H9 (cell line): ENCODE measurements at places on chromosomes 3 and 15. TPM values are rescaled to one million over a fixed set of nuclear protein-coding genes. Genes with fewer than 3 reads are reported as not detected.

DNA sequence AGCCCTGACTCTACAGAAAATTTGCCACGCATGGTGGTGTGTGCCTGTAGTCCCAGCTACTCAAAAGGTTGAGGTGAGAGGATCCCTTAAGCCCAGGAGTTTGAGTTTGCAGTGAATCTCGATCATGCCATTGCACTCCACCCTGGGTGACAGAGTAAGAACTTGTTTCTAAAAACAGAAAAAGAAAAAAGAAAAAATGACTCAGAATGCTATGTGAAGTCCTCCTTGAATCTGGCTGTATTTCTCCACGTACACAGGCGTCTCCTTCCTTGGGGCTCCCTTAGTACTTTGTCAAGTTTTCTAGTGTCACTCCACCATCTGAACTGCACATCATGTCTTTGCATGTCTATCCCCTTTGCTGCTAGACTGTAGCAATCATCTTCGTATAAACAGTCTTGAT, 104.4 kb downstream of the LMLN start:
- no peak for DNase-seq

DNA sequence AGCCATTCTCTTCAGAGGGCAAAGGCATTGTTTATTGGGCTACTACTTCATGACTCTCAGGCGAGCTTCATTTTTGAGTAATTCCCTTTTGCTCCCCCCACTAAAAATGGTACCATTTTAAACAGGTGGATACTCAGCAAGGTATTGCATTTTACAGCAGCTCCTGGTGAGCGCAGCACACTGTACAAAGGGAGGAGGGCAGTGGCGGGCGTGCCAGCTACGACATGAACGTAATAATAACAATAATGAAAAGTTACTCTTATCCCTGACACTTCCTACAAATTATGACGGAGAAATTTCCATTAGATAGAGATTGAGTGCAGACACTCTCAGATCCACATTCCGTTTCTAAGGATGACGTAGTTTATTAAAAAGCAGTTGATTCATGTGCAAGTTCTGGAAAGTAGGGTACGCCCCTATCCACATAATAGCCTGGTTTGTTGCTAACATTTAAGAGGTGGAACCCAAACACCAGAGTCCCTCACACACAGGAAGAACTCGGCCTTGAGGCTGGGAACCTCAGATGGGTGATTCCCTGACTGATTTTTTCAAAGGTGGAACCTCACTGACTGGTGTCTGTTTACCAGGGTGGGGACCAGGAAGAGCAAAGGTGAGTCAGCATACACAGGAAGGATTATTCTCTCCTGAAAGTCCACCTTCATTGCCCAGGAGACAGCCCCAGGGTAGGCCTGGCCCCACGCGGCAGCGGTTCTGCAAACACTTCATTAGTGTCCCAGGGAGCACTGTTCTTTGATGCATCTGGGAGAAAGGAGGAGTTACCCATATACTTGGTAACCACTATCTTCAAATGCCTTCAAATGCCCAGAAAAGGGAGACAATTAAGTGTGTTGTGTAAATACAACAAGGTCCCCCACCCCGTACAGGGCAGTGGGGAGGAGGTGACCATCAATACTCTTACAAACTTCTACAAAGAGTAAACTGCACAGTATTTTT, 69.9 kb downstream of the LDHAL6B start:
- DNase-seq: no peak

DNA sequence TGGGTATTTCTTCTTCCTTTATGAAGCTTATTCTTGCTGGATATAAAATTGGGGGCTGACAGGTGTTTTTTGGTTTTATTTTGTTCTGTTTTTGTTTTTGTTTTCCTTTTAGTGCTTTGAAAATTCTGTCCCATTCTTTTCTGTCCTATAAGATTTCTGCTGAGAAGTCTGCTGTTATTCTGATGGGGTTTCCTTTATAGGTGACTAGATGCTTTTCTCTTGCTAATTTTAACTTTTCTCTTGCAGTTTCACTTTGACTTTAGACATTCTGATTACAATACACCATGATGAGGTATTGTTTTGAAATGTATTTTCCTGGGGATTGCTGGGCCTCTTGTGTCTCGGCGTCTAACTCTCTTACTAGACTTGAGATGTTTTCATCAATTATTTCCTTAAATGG, 22.8 kb downstream of the TTC14 start:
- DNase-seq: no peak

GRCh38 chr15:57651445-57651844, 55.1 kb upstream of the POLR2M start:
- no peak for DNase-seq

DNA sequence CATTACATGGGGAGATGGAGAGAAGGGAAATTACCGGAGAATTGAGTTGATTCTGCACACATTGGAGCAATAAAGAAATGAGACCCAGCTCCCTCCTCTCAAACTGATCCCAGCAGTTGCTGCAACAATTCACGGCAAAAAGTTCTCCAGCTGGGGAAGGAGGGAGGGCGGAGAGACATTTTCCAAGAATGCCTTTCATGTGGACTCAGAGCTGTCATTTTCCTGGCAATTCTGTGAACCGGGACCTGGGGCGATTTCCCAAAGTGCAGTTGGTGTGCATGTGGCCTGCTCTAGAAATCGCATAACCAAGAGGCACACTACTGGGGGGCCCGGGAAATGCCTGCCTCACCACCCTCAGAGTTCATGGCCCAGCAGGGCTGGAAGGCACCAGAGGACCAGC, 48.7 kb upstream of the IREB2 start:
- no peak for DNase-seq

- DNase-seq: no peak
These were observed 156.4 kb downstream of the TP63 start for GRCh38 chr3:189787632-189788031.

GRCh38 chr3:8460815-8461456, 40.7 kb upstream of the LMCD1 start:
- DNase-seq: no peak

- DNase-seq: no peak
These were observed 348.4 kb downstream of the EPHB1 start for GRCh38 chr3:135143474-135143873.

GRCh38 chr3:149662240-149662887, 4.5 kb upstream of the WWTR1 start:
- DNase-seq: no peak

DNA sequence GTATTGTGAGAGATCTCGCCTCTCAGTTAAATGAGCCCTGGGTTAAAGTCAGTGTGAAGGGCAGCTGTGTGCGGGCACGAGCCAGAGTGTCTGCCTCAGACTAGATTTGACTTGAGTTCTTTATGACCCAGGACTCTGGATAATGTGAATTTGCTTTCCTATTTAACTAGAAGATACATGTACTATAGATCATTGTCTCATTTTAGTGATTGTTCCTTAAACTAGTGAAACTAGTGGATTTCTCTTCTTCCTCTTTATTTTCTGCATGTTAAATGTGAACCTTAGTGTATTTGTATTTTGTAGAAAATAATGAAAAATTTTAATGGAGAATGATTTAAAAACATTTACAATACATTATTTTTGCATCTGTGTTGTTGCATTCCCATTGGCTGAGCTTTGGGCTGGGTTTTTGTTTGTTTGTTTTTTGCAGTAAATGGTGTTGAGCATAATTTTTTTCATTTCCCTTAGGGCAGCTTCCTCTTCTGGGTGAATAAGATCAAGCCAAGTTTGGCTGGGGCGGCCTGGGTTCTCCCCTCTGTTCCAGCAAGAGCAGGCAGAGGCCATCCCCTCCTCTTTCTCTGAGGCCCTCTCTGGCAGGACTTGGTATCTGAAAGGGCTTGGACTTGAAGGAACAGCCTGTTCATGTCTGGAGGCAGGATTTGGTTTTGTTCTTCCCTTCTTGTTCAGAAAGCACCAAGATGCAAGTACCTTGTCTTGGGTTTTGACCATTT, 15.0 kb downstream of the GCSAM start:
- peak; percentile 37 for DNase-seq

GRCh38 chr3:46903341-46904302, 26.1 kb downstream of the PTH1R start:
- DNase-seq: no peak

GRCh38 chr3:193248848-193249468, 7.9 kb downstream of the PLAAT1 start:
- DNase-seq: no peak

DNA sequence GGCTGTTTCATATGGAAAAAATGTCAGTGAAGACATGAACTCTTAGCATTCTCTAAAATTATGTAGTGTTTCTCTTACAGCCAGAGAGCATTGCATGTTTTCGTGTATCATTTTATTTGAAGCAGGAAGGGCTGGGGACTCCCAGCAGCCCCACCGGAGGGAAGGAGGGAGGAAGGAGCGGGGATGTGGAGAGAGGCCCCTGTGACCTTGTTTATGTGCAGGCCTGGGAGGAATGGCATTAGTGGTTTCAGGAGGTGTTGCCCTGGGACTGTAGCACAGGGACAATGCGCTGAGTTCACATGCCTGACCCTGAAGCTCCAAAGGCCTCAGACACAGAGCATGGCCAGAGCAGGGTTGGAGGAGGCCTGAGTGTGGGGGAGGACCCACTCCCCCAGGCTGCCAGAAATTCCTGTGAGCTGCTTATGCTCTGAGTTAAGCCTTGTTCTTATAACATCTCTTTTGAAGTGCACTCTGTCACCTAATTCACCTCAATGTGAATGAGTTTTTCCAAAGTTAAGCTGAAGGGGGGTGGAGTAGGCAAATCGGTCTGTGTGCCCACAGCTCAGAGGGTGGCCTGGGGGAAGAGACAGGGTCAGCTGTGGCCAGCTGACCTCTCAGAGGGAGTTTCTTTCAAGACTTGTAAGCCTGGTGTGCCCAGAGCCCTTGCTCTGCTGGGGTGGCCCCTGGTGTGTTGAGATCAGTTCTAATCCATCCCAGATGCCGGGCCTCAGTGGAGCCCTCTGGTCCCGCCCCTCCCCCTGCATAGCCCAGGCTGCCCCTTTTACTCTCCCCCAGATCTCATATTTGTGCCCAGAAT, 3.9 kb upstream of the RNU6-1 start:
- no peak for DNase-seq

GRCh38 chr3:134598763-134599545, 51.9 kb downstream of the KY start:
- DNase-seq: no peak

GRCh38 chr15:61041886-61042285, 187.2 kb downstream of the RORA start:
- DNase-seq: no peak

- DNase-seq: no peak
These were observed 21.4 kb downstream of the FEM1B start for GRCh38 chr15:68298882-68299381.

The IL16 gene
- 0.18 and 0.28 TPM in 2 replicates for total RNA-seq

The UMPS gene
- 56.4 and 65.4 TPM in 2 replicates for total RNA-seq

The NRROS gene
- total RNA-seq: 2.8 and 4.0 TPM in 2 replicates

The CTDSPL gene
- 20.8 and 21.3 TPM in 2 replicates for total RNA-seq
